Kidney (tissue), 22 donors: ENCODE measurements at places on chromosomes 1 and 21. TPM values are rescaled to one million over a fixed set of nuclear protein-coding genes. Genes with fewer than 3 reads are reported as not detected.
A peak's percentile ranks its signal among the peaks of the same experiment; 100 is the strongest.

DNA sequence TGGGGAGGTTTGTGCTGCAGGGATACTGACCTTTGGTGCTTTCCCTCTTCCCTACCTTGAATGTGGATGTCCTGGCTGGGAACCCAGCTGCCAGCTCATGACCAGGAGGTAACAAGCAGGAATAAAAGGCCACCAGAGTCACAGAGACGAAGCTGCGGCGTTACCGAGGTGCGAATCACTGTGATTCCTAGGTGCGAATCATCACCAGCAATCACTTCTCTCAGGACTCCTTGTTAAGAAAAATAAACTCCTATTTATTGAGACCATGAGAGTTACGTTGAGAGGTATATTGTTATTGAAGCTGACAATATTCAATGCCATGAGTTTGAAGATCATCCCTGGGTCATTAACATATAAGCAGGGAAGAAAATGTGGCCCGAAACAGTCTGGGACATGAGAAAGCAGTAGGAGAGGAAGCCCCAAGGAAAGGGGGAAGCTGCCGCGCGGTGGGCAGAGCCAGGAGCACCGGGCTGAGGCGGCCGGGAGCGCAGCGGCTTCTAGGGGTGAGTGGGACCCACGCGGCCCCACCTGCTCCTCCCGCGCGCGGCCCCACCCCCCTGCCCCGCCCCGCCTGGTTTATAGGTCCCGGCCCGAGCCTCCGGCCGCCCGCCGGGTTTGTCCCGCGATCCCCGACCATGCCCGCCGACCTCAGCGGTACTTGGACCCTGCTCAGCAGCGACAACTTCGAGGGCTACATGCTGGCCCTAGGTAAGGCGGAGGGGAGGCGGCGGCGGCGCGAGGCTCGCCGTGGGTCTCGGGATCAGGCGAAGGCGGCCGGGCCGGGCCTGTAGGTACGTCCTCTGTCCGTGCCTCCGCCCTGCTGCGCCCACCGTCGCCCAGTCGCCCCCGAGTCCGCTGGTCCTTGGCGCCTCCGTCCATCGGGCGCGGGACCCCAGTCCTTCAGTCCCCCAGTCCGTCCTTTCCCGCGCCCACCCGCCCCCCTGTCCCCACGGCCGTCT is at the start of gene RBP7:
RBP7 (plus strand) TSS at position 605 of the 959 bp plus-strand sequence; CDS start at position 636, 31 bp downstream.
- no peaks in the 10 kb centered on the region for H3K4me1 ChIP-seq
- H3K36me3 ChIP-seq = no peaks in the 10 kb centered on the region
- peaks cover 5% of the 10 kb centered on the region for H3K27me3 ChIP-seq
- peak; percentile 34 for DNase-seq

CSF3R gene
- total RNA-seq = 13.3 TPM

DNA sequence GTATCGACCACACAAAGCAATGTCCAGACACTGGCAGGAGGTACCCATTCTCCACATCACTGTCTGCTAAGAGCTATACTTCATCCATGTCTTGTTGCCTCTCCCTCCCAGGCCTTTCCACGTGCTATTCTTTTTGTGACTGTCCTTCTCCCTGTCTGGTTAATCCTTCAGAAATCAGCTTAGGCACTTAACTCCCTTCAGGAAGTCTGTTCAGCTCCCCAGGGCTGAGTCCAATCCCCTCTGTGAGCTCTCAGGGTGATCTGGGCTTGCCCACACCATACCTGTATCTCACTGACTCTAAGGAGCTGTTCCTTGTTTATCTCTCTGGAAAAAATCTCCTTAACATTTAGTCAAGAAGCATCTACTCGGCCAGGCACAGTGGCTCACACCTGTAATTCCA is 69.4 kb downstream of the NID1 start:
- peaks cover 7% of the 10 kb centered on the region for H3K36me3 ChIP-seq
- H3K27ac ChIP-seq = no peak overlapping the region
- H3K27me3 ChIP-seq = no peaks in the 10 kb centered on the region
- no peak for DNase-seq
- no peak overlapping the region for H3K4me3 ChIP-seq

GRCh38 chr1:232367293-232367692 is 262.6 kb downstream of the SIPA1L2 start:
- H3K27me3 ChIP-seq = no peaks in the 10 kb centered on the region
- no peak overlapping the region for H3K4me3 ChIP-seq
- no peak overlapping the region for H3K27ac ChIP-seq
- DNase-seq = no peak

LAMC2 gene
- 89.0 TPM for total RNA-seq

DNA sequence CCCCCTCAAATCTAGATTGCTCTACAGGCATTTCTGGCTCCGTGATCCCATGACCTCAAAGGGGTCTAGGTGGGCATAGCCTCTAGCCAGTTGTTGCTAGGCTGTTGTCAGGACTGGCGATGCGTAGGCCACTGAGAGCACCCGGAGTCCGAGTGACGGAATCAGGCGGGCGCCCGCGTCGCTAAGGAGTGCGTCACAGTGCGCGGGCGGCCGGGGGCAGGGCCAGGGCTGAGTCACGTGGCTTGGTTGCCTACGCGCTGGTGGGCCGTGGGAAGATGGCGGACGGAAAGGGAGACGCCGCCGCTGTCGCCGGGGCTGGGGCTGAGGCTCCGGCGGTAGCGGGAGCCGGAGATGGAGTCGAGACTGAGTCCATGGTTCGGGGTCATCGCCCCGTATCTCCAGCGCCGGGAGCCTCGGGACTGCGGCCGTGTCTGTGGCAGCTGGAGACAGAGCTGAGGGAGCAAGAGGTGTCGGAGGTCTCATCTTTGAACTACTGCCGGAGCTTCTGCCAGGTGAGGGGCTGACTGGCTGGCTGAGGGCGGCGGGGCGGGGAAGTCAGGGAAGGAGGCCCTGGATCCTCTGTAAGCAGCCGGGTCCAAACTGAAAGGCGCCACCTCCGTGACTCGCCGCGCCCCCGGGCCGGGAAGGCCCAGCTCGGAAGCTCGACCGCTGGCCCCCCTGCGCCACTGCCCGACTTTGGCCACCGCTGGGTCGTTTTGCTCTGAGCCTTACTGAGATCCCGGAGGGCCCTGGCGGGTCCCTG is at the start of gene RLF:
RLF (plus strand) TSS at position 263 of the 763 bp plus-strand sequence; CDS start at position 276, 13 bp downstream.
- H3K27ac ChIP-seq = peak within 1 kb of the TSS; percentile 89
- H3K4me3 ChIP-seq = peak within 1 kb of the TSS; percentile 81
- H3K36me3 ChIP-seq = no peaks in the 10 kb centered on the region
- no peaks in the 10 kb centered on the region for H3K27me3 ChIP-seq

DNA sequence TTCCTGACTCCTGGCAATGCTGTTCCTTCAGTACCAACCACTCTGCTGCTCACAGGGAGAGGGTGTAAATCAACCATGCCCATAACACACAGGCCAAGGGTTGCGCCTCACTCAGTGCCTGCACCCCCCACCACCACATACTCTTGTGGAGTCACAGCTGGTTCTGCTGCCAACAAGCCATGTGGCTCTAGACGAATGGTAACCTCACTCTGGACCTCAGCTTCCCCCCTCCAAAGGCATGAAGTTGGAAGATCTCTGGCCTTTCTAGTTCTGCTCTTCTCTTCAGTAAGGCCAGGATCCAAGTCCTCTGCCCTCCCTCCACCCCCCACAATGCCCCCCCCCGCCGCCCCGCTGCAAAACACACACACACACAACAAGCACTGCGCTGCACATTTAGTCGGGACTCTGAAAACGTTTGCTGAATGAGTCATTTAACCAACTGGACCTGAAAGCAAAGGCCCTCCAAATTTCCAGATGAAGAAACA is 1.7 kb upstream of the GLIS1 start:
- no peak for DNase-seq
- H3K27ac ChIP-seq = no peak overlapping the region
- H3K4me1 ChIP-seq = peaks cover 12% of the 10 kb centered on the region
- H3K27me3 ChIP-seq = peaks cover 21% of the 10 kb centered on the region

TRIM33 gene
- total RNA-seq = 36.2 TPM

ZNF683 gene
- total RNA-seq = 0.25 TPM

DNA sequence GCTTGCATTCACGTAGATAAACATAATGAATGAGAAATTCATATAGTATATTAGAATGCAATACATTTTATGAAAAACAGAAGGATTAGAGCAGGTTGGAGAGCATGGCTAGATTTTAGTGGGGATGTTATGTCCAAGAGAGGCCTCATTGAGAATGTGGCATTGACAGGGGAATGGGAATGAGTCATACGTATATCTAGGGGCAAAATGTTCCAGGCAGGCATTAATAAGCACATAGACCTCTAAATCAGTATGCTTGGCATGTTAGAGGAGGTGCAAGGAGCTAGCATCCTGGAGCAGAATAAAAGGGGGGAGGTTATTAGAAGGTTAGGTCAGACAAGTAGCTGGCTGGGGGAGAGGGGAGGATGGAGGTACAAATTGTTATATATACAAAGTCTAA is 93.0 kb downstream of the USH2A start:
- no peak overlapping the region for H3K27ac ChIP-seq
- no peak for DNase-seq
- H3K4me3 ChIP-seq = no peak overlapping the region
- no peaks in the 10 kb centered on the region for H3K4me1 ChIP-seq
- H3K36me3 ChIP-seq = no peaks in the 10 kb centered on the region

GRCh38 chr1:180920702-180921101 is 8.0 kb downstream of the KIAA1614 start:
- no peaks in the 10 kb centered on the region for H3K27me3 ChIP-seq
- no peak overlapping the region for H3K27ac ChIP-seq
- no peaks in the 10 kb centered on the region for H3K36me3 ChIP-seq
- peaks cover 21% of the 10 kb centered on the region for H3K4me1 ChIP-seq
- no peak overlapping the region for H3K4me3 ChIP-seq

DNA sequence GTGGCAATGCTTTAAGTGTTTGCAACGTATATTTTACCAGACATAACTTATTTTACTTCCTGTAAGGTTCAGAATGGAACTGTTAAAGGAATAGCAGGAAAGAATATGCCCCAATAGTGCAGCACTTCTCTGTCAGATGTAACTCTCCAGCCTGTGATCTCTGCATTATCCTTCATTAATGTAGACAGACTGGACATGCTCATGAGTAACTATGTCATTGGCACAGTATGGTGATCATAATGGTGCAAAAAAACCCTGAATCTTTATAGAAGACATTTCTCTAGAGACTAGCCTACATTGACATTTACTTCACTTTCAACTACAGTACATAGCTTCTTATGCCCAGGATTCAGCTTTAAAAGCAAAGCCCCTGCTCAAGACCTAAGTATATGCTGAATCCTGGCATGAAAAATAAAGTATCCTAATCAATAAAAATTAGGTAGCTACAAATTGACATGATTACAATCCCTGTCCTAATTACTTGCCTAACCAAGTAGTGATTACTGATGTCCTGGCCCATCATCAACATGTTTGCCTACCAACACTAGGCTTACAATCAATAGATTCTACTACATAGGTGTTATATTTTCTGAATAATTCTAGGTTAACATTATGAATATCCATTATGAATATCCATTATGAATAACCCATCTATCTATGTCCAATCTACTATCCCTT is 13.9 kb downstream of the COX20 start:
- no peaks in the 10 kb centered on the region for H3K27me3 ChIP-seq
- H3K27ac ChIP-seq = peak overlapping the region; percentile 5
- H3K4me3 ChIP-seq = no peak overlapping the region
- DNase-seq = no peak

KLHL20 gene
- 23.5 TPM for total RNA-seq

DNA sequence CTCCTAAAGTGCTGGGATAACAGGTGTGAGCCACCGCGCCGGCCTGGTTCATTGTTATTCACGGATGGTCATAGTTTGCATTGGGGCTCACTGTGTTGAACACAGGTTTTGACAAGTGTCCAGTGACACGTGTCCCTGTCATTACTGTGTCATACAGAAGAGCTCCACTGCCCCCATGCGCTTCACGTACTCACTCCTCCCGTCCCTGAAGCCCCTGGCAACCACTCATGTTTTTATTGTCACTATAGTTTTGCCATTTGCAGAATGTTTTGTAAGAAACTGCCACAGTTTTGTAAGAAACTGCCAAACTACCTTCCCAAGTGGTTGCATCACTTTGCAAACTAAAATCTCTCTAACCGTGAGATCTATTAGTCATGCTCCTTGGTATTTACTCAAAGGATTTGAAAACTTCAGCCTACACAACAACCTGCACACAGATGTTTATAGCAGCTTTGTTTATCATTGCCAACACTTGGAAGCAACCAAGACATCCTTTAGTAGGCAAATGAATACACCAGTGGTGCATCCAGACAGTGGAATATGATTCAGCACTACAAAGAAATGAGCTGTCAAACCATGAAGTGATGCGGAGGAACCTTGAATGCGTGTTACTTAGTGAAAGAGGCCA is 163.2 kb upstream of the COL6A1 start:
- H3K27ac ChIP-seq = no peak overlapping the region
- no peaks in the 10 kb centered on the region for H3K27me3 ChIP-seq
- no peak for DNase-seq
- no peaks in the 10 kb centered on the region for H3K4me1 ChIP-seq
- H3K36me3 ChIP-seq = no peaks in the 10 kb centered on the region

GRCh38 chr1:200336901-200337391 is 72.9 kb downstream of the ZNF281 start:
- no peaks in the 10 kb centered on the region for H3K36me3 ChIP-seq
- no peaks in the 10 kb centered on the region for H3K4me1 ChIP-seq
- no peak overlapping the region for H3K4me3 ChIP-seq
- no peak for DNase-seq

GRCh38 chr1:234900595-234900994 is 228.0 kb downstream of the TOMM20 start:
- H3K4me3 ChIP-seq = no peak overlapping the region
- no peaks in the 10 kb centered on the region for H3K36me3 ChIP-seq
- no peaks in the 10 kb centered on the region for H3K4me1 ChIP-seq
- H3K27me3 ChIP-seq = no peaks in the 10 kb centered on the region
- no peak for DNase-seq

GRCh38 chr1:231206856-231207255 is 34.2 kb upstream of the GNPAT start:
- no peaks in the 10 kb centered on the region for H3K27me3 ChIP-seq
- DNase-seq = no peak
- no peaks in the 10 kb centered on the region for H3K4me1 ChIP-seq
- no peak overlapping the region for H3K27ac ChIP-seq
- no peaks in the 10 kb centered on the region for H3K36me3 ChIP-seq

GRCh38 chr1:16055613-16056520 is 12.3 kb downstream of the CLCNKB start:
- no peak overlapping the region for H3K4me3 ChIP-seq
- no peaks in the 10 kb centered on the region for H3K36me3 ChIP-seq
- H3K4me1 ChIP-seq = peaks cover 2% of the 10 kb centered on the region

DNA sequence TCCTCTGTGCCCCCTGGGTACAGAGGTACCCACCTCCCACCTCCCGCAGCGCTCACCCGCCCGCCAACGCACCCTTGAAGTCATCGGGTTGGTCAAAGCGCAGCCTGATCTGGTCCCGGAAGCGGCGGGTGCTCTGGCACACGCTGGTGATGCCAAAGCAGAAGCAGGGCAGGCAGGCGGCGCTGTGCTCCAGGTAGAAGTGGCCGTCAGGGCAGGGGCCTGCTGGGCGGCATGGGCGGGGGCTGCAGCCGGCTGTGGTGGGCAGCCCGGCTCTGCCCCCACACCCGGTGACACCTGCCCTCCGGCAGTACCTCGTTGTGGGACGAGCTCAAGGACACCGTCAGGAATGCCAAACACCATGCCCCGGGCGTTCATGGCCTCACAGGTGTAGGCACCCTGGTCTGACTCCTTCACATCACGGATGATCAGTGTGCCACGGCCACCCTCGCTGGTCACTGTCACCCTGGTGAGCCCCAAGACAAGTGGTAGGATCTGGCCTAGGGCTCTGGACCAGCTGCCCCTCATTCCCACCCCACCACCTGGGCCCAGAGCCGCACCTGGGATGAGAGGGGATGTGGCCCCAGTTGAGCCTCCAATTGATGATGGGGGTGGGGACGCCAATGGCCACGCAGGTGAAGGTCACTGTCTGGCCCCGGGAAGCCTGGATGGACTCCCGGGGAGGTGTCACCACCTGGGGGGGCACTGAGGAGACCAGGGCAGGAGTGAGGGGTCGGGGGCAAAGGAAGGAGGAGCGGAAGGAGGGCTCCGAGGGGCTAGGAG is 52.5 kb downstream of the HSPG2 start:
- no peaks in the 10 kb centered on the region for H3K27me3 ChIP-seq
- no peak for DNase-seq
- no peaks in the 10 kb centered on the region for H3K4me1 ChIP-seq
- no peak overlapping the region for H3K27ac ChIP-seq
- peaks cover 2% of the 10 kb centered on the region for H3K36me3 ChIP-seq
- no peak overlapping the region for H3K4me3 ChIP-seq

ATP1A2 gene
- 4.1 TPM for total RNA-seq
